ENCODE measurements at places on chromosomes 16 and 17. TPM values are rescaled to one million over a fixed set of nuclear protein-coding genes. Genes with fewer than 3 reads are reported as not detected.

Gene G6PC1
- not detected for total RNA-seq

Gene OR1A1
- total RNA-seq: not detected

DNA sequence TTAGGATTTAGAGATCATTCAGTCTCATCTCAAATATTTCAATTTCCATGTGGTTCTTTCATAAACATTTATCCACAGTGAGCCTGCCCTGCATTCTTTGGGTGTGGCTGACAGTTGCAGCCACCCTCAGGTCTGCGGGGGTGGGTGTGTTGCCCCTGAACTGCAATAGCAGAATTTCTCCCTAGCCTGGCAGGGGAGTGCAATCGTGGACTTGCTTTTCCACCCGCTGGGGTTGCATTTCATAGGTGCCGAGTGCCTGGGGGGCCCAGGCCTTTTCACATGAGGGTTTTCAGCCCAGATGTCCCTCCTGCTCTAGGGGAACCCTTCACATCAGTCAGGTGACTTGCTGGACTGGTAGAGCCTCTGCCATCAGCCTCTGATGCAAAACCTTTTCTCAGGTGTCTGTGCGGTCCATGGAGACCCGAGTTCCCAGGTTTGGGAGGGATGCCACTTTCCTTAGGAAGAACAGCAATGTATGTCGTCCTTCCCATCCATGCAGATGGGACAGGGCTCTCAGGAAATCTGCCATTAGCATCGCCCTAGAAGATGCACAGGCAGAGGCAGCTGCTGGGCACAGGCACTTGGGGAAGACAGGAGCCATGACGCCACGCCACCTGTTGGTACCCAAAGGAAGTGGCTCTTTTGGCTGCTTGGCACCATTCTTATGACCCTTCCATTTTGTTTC lies 2.4 kb upstream of the USP36 start:
- H3K4me3 ChIP-seq: no peak overlapping the region
- H3K27ac ChIP-seq: no peak overlapping the region
- peaks cover under 1% of the 10 kb centered on the region for H3K36me3 ChIP-seq
- no peak for DNase-seq
- peaks cover 20% of the 10 kb centered on the region for H3K4me1 ChIP-seq
- H3K27me3 ChIP-seq: no peaks in the 10 kb centered on the region

DNA sequence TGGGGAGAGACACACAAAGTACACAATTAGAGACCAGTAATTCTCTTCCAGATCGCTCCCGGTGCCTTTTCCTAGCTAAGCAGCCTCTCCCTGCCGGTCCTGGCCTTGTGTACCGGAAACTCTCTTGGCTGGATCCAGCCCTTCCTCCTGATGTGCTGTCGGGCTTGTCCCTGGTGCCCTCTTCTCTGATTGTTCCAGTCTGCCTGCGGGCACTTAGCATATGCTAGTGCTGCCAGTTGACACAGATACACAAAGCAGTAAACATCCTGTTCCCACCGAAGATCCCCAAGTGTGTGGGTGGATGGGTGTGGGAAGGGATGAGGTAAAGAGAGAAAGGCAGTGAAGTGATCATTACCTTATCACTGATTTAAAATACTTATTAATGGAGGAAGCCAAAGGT lies 9.7 kb downstream of the HS3ST3B1 start:
- H3K27ac ChIP-seq: no peak overlapping the region
- H3K27me3 ChIP-seq: peaks cover 21% of the 10 kb centered on the region
- H3K4me1 ChIP-seq: peaks cover 21% of the 10 kb centered on the region

DNA sequence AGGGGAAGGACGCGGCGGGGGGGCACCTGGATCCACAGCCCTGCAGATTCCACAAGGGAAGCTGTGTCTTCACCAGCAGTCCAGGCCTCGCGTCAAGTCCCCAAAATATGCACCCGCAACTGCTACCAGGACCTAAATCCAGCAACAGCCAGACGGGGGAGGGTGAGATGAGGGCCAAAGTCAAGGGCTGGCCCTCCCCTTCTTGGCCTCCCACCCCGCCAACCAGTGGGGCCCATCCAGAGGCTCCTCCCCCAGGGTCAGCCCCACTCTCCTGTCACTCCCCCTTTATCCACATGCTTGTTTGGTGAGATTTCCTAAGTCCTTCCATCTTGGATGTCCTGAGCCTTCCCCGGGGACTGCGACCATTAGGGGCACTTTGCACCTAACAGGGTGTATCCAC lies 138.7 kb downstream of the ENGASE start:
- no peak for DNase-seq
- H3K4me3 ChIP-seq: no peak overlapping the region
- H3K27me3 ChIP-seq: no peaks in the 10 kb centered on the region
- H3K27ac ChIP-seq: no peak overlapping the region
- H3K36me3 ChIP-seq: no peaks in the 10 kb centered on the region
- no peaks in the 10 kb centered on the region for H3K4me1 ChIP-seq

Measured in esophagus muscularis mucosa (tissue), 4 donors.